ENCODE measurements at places on chromosomes 4 and X.

DNA sequence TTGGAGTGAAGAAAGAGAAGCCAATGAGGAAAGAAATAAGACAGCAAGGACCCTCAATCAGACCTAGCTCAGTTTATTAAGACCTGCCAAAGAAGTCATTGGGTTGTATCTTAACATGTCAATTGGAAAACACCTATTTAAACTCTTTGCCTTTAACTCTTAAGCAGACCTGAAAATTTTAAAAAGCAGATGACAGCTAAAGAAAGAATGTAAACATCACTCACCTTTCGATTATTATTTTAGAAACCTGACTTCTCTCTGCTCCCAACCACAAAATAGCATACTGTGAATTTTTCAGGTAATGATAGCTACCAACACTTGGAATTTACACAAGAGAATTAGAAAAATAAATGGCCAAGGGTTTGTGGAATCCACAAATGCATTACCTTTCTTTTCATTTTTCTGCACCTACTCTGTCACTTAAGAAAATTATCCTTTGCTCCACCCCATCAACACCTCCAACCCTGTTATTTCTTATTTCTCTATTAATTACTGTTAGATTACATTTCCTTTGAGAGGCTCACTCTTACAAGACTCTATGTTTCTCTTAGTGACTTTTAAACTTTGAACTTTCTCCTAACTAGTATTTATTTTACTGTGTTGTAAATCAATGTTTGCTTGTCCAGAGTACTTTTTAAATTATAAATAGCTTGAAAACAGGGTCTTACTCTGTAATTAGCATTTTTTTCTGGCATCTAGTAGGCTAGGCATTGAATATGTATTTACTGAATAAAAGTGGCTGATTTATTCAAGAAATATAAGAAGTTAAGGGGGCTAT is 765 bp upstream of the SULT1E1 start:
- no peak for DNase-seq
- H3K27ac ChIP-seq, result no peak overlapping the region
- H3K4me3 ChIP-seq, result no peak overlapping the region
- no peaks in the 10 kb centered on the region for H3K36me3 ChIP-seq
- no peaks in the 10 kb centered on the region for H3K27me3 ChIP-seq
- peaks cover 40% of the 10 kb centered on the region for H3K4me1 ChIP-seq

DNA sequence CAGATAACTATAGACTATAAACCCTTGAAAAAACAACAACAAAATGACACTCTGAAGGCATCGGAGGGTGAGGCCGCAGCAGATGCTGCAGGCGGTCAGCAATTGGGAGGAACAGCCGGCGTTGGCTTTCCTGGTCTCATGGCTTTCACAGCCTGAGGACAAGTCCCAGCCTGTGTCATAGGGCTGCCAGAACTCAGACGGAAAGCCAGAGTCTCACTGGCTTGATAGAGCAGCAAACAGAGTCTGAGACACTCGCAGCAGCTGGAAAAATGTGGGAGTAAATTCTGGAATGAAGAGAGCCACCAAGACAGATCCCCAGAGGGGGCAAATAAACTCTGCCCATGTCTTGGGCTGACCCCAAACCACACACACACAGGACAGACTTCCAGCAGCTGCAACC is 86.3 kb downstream of the PPP2R2C start:
- H3K27ac ChIP-seq, result no peak overlapping the region
- no peaks in the 10 kb centered on the region for H3K27me3 ChIP-seq
- H3K4me3 ChIP-seq, result no peak overlapping the region

GRCh38 chr4:105148356-105148755 is 1.7 kb downstream of the TET2 start:
- H3K4me3 ChIP-seq, result peak overlapping the region; percentile 77
- H3K27me3 ChIP-seq, result no peaks in the 10 kb centered on the region
- H3K36me3 ChIP-seq, result no peaks in the 10 kb centered on the region

GRCh38 chrX:81259020-81259713 is 57.3 kb downstream of the SH3BGRL start:
- no peak overlapping the region for H3K4me3 ChIP-seq
- no peak for DNase-seq
- H3K27ac ChIP-seq, result no peak overlapping the region

DNA sequence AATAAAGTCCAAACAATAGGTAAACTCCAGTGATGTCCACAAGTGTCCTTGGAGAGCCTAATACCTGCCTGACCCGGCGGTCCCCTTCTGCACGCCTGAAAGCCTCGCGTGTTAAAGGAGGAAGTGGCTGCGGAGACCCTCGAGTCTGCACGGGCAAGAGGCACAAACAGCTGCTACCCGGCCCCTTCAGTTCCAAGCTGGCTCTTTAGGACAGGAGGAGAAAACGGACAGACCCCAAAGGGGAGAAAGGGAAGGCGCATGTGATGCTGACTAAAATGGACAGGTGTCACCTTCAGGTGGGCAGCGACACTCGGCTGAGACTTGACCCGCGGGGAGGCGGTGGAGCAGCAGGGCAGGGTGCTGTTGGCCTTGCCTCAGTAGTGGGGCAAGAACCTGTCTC is 102.7 kb upstream of the TENM3 start:
- no peak overlapping the region for H3K27ac ChIP-seq
- no peak overlapping the region for H3K4me3 ChIP-seq
- no peaks in the 10 kb centered on the region for H3K36me3 ChIP-seq

DNA sequence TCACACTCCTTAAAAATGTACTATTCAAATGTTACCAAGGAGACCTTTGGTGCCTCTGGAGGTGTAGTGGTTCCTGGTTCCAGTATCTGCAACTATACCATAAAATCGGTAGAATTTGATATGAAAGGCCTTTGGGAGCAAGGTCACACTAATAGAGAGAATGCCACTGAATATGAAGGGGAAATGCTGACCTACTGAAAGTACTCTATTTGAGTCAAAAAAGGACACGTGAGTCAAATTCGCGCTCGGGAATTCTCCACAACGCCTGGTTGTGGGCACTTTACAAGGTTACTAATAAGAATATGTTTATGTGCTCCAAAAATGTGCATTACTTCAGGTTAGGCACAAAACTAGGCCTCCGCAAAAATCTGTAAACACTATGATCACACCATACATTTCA is 39.5 kb upstream of the RELL1 start:
- no peaks in the 10 kb centered on the region for H3K36me3 ChIP-seq
- DNase-seq, result no peak
- H3K4me3 ChIP-seq, result no peak overlapping the region
- no peak overlapping the region for H3K27ac ChIP-seq
- H3K4me1 ChIP-seq, result no peaks in the 10 kb centered on the region
- no peaks in the 10 kb centered on the region for H3K27me3 ChIP-seq

DNA sequence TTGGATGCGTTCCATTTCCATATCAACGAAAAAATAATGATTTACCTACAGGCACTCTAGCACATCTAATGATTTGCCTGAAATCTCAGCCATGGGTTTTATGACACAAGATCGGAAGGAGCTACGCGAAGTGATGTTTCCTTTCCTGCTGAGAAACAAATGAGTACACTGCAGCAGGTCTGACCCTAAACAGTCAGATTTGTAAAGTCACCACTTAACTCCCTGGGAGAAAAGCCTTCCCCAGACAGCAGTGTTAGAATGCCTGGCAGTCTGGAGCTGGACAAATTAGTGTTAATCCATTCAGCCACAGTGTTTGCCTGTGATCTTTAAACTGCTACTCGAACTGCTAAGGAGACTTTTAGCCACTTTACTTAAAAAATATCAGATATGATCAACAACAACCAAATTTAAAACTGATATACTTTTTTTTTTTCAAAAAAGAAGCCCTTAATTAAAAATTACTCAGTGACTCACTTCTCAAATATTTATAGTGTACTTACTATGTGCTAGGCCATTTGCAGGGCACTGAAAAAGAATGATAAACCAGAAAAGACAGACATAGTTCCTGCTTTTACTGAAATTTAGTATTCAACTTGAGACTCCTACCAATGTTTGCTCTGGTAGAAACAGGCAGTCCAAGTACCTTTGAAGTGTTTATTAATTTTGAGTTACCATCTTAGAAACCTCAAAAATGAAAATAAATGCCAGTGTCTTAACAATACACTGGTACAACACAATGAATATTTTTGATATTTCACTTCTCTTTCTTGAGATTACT is 104.5 kb downstream of the SHISA3 start:
- no peak for DNase-seq
- H3K36me3 ChIP-seq, result no peaks in the 10 kb centered on the region
- H3K4me1 ChIP-seq, result no peaks in the 10 kb centered on the region
- H3K27me3 ChIP-seq, result no peaks in the 10 kb centered on the region
- H3K27ac ChIP-seq, result no peak overlapping the region

Data from liver (tissue), 10 donors.